ELR (cell line): ENCODE measurements at places on chromosomes 1 and 21.

DNA sequence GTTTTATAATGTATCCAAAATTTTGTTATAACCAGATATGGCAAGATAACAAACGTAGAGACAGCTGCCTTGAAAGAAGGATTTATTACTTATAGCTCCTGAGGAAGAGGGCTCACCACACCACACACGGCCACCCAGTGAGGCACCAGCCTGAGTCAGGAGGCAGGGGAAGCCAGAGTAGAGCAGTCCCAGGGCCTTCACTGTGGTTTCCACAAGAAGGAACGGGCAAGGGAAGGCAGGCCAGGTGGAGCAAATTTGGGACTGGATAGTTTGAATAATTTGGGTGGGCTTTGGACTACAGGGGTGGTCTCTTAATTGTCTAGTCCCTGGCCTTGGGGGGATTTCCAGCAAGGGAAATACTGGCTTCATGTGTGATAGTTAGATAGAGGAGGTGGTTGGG lies 72.5 kb downstream of the RRAGC start:
- DNase-seq = no peak

DNA sequence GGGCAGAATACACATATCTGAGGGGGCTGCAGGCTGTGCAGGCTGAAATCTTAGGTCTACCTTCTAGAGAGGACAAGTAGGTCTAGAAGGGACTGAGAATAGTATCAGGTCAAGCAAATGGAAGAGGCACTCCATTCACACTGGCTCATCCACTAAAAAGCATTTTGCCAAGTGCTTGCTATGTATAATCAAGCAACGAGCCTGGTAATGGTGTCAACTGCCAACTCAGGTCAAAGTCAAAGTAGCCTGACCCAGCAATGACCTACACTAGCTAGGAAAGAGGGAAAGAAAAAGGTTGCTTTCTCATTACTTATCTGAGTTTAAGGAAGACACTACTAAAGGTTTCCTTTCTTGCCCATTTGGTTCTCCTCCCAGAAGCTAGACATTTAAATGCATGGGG lies 10.8 kb downstream of the KCND3 start:
- DNase-seq = no peak

DNA sequence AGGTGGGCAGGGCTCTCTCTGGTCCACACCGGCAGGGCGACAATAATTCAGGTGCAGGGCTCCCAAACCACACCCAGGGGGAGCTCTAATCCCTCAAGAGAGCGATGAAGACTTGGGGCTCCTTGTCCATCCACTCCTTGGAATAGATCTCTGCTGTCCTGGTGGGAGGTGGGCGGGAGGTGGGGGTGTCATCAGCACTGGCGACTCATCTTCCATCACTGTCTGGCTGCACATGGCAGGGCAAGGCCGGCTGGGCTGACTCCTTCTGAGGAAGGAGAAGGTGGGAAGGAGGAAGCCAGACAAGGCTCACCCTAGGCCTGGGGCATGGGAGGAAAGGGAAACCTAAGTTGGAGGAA lies 29.3 kb downstream of the TNNT2 start:
- peak; percentile 76 for DNase-seq

GRCh38 chr1:176515310-176515709 lies 52.3 kb downstream of the PAPPA2 start:
- peak; percentile 82 for DNase-seq

DNA sequence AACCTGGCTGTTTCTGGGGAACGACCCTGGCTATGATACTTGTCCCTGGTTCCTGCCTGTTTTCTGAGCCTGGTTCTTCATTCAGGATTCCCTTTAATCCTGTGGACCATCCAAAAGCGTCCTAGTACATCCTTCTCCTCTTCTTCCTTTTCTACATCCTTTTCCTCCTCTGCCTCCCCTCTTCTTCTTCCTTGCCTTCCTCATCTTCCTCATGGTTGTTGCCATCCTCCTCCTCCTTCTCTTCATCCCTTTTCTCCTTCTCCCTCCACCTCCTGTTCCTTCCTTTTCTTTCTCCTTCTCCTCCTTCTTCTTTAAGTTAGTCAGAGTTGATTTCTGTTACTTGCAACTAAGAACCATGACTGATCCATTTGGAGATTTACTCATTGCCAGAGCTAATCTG lies 197.8 kb downstream of the FOXD2 start:
- DNase-seq = peak; percentile 55

- DNase-seq = no peak
These were observed 213.7 kb downstream of the ASTN1 start for GRCh38 chr1:176950736-176951324.

DNA sequence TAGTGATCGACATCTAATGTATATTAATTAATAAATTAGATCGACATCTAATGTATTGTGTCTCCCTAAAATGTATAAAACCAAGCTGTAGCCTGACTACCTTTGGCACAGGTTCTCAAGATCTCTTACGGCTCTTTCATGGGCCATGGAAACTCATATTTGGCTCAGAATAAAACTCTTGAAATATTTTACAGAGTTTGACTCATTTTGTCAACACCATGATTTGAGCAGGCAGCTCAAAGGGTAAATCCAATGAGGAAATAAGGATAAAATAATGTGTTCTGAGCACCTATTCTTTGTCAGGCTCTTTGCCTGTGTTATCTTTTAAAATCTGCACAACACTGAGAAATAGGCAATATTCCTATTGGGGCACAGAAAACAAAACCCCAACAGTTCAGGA lies 223.4 kb upstream of the DUSP10 start:
- DNase-seq = no peak

DNA sequence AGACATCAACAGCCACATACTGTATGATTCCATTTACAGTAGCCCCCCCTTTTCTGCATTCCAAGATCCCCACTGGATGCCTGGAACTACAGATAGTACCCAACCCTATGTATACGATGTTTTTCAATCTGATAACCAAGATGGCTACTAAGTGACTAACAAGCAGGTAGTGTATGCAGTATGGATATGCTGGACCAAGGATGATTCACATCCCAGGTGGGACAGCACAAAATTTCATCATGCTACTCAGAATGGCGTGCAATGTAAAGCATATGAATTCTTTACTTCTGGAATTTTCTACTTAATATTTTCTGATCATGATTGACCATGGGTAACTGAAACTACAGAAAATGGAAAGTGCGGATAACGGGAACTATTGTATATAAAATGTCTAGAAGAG lies 30.0 kb upstream of the MRPS6 start:
- no peak for DNase-seq

GRCh38 chr1:9798236-9799130 lies 25.3 kb downstream of the CLSTN1 start:
- DNase-seq = no peak

GRCh38 chr1:24751833-24752232 lies 6.6 kb downstream of the CLIC4 start:
- no peak for DNase-seq

DNA sequence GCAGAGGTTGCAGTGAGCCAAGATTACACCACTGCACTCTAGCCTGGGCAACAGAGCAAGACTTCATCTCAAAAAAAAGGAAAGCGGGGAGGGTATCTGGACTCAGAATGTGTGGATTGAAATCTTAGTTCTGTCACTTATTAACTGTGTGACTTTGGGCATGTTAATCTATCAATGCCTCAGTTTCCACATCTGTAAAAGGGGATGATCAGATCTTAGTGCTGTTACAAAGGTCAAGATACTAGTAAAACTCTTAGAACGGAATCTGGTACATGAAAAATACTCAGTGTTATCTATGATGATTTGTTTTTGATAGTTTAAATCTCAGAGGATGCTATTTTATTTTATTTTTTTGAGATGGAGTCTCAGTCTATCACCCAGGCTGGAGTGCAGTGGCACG lies 10.5 kb downstream of the FAM76A start:
- no peak for DNase-seq

GRCh38 chr1:66295803-66296202 lies 238.2 kb upstream of the SGIP1 start:
- no peak for DNase-seq

- DNase-seq = peak; percentile 79
These were observed 15.5 kb upstream of the GFI1 start for GRCh38 chr1:92502247-92502646.

GRCh38 chr1:227785094-227785804 lies 30.2 kb upstream of the PRSS38 start:
- no peak for DNase-seq

GRCh38 chr1:205287767-205288559 lies 33.6 kb downstream of the NUAK2 start:
- peak; percentile 70 for DNase-seq

- no peak for DNase-seq
These were observed 72.9 kb downstream of the UCHL5 start for GRCh38 chr1:192986110-192986747.

DNA sequence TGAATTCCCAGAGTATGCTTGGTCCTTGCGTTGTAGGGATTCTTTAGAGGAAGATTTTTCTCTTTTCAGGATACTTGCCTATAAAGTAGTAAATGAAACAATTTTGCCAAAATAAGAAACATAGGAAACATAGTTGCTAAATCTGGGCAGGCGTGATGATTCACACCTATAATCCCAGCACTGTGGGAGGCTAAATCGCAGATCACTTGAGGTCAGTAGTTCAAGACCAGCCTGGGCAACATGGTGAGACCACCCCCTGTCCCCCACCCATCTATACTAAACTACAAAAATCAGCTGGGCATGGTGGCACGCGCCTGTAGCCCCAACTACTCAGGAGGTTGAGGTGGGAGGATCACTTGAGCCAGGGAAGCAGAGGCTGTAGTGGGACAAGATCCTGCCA lies 4.9 kb downstream of the ARV1 start:
- no peak for DNase-seq

- no peak for DNase-seq
These were observed 99.2 kb upstream of the GRIK3 start for GRCh38 chr1:37133276-37134145.

GRCh38 chr1:107653765-107654164 lies 311.2 kb downstream of the VAV3 start:
- no peak for DNase-seq

DNA sequence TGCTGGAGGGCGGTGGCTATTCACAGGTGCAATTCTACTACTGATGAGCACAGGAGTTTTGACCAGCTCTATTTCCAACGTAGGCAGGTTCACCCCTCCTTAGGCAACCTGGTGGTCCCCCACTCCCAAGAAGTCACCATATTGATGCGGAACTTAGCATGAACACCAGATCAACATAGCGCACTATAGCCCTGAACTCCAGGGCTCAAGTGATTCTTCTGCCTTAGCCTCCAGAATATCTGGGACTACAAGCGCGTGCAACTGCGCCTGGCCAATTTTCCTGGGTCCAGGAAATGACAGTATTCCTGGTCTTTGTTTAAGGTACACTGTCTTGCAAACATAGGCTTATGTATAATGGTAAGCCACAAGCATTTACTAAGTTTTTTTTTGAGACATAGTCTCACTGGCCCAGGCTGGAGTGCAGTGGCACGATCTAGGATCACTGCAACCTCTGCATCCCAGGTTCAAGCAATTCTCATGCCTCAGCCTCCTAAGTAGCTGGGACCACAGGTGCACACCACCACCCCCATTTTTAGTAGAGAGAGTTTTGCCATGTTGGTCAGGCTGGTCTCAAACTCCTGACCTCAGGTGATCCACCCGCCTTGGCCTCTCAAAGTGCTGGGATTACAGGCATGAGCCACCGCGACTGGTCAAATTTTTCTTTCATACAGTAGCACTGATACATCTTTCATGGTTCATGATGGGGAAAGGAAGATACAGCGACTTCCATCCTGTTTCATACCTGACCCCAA lies 12.6 kb downstream of the MCL1 start:
- no peak for DNase-seq

GRCh38 chr1:174883409-174883808 lies 116.3 kb upstream of the CACYBP start:
- peak; percentile 15 for DNase-seq

- DNase-seq = peak; percentile 18
These were observed 96.6 kb upstream of the VANGL1 start for GRCh38 chr1:115545096-115545720.

- peak; percentile 27 for DNase-seq
These were observed 55.8 kb downstream of the VPS13D start for GRCh38 chr1:12285496-12286143.

GRCh38 chr1:162470216-162470615 lies 27.4 kb upstream of the UHMK1 start:
- no peak for DNase-seq

- DNase-seq = no peak
These were observed 540.3 kb upstream of the B3GALT2 start for GRCh38 chr1:193726722-193727121.

DNA sequence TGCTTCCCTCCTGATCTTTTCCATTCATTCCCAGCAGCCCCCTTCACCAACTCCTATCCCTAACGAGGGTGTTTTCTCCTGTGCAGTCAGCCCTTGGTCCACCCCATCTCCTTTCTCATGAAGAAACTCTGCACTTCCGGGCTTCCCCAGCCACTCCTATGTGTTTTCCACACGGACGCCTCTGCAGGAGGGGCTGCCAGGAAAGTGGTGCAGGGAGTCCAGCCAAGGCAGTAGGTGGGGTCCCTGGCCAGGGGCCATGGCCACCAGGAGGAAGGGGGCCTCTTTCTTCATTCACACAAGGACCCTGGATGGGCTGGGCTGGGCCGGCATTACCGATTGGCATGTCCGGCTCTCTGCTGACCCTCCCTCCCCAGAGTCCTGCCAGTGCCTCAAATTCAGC lies 72.8 kb upstream of the EFHD2 start:
- no peak for DNase-seq
